T-helper 2 cell (primary cell): ENCODE measurements at places on chromosomes 11 and 22.

- no peak for DNase-seq
Observed at GRCh38 chr22:41844036-41844435, 11.1 kb downstream of the SREBF2 start.

DNA sequence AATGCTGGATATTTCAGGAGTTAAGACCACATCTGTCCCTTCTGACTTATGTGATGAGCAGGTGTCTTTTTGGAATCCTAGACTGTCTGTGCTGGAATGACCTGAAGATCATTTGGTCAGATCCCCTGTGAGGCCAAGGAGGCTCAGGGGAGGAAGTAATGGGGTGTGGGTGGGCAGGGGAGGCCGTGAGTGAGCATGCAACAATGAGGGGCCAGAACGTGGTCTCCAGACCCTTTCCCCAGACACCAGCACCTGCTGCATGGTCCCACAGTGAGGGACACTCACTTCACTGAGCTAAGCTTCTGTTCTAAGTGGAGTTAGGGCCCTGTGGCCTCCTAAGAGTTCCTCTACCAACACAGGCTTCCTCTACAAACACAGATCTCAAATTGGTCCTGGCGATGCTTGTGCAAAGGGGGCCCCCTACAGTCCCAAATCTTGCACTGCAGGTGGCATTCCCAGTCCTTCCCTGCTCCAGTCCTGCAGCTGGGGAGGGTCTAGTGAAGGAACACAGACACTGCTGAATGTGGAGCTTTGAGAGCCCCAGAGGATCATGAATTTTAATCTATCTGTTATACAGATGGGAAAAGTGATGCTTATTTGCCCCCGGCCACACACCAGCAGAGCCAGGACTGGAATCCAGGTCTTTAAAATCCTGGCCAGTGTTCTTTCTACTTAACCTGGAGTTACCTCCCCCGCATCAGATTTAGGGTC is 7.4 kb downstream of the USP2 start:
- peak; percentile 39 for DNase-seq

- DNase-seq: no peak
Observed at GRCh38 chr11:79369055-79369454, 71.8 kb downstream of the TENM4 start.

DNA sequence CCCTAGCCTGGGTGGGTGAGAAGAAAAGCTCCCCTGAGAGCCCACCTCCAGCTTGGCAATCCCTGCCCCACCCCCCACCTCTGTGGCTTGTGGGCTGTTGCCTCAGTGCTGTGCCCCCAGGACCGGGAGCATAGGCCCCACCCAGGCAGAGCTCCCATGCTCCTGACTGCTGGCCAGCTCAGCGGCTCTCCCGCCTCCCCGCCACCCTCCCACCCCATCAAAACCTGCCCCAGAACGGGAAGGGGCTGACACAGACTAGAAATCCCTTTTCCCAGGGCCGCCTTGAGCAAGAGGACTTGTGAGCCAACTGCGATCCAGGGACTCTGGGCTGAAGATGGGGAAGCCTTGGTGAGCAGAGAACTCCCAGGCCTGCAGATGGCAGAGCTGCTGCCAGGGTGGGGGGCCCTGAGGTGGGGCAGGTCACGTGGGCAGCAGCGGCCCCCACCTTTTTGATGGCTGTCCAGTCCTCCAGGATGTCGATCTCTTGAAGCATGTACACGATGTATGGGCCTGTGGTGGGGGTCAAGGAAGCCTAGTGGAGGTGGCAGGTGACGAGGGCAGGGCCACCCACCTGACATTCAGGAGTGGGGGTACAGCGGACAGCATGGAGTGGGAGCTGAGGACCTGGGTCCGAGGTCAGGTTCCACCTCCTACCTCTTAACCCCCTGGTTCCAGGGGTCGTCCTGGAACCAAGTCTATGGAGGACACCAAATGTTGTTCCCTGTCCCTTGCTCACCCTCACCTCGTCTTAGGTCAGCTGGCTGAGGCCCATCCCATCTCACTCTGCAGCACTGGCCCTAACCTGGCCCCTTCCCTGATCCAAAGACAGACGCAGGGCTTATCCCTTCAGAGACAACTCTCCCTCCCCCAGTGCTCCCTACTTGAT is 2.3 kb upstream of the RIN1 start:
- DNase-seq: no peak

- no peak for DNase-seq
Observed at GRCh38 chr22:23193882-23194281, 13.6 kb downstream of the BCR start.

DNA sequence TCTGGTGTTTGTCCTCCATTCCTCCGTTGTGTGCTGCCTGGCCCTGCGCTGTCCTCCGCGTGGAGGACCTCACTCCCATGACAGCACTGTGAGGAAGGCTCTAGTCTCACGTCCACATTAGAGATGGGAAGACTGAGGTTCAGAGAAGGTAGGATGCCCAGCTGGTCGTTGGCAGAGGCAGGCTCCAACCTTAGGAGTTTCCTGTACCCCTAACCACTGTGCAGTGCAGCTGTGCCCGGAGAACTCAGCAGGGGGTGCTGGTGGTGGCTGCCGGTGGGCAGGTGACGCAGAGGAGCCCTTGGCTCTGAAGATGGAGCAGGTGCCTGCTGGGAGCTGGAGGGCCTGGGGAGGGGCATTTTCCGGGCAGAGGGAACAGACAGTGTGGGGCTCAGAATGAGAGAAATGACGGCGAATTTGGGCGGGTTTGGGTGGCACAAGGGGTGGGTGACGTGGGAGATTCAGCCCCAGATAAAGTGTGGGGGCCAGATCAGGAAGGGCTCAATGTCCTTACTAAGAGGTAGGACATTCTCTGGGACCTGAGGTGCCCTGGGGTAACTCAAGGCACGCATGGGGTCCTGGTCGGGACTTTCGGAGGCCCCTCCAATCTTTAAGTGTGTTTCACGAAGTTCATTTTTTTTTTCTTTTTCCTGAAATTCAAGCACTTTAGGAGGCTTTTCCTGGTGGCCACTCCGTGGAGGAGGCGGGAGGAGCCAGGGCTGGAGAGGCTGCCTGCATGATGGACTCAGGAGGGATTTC is 535.0 kb downstream of the TBC1D22A start:
- DNase-seq: no peak
